ENCODE measurements at places on chromosomes 5 and 9. TPM values are rescaled to one million over a fixed set of nuclear protein-coding genes. Genes with fewer than 3 reads are reported as not detected.

The AK1 gene
- 57.7 TPM for total RNA-seq

The SEMA6A gene
- total RNA-seq: 0.12 TPM

The SLC22A5 gene
- 4.0 TPM for total RNA-seq

The C1QTNF2 gene
- total RNA-seq: 4.8 TPM

The TMEM252 gene
- total RNA-seq: not detected

- no peak for DNase-seq
These were observed 43.3 kb upstream of the SLCO6A1 start for GRCh38 chr5:102542057-102542456.

GRCh38 chr5:126015235-126016181, 407.7 kb upstream of the GRAMD2B start:
- peak; percentile 81 for DNase-seq

GRCh38 chr5:135667673-135668072, 88.9 kb upstream of the CXCL14 start:
- DNase-seq: no peak

- DNase-seq: no peak
These were observed 27.1 kb downstream of the CDH9 start for GRCh38 chr5:27011274-27011673.

DNA sequence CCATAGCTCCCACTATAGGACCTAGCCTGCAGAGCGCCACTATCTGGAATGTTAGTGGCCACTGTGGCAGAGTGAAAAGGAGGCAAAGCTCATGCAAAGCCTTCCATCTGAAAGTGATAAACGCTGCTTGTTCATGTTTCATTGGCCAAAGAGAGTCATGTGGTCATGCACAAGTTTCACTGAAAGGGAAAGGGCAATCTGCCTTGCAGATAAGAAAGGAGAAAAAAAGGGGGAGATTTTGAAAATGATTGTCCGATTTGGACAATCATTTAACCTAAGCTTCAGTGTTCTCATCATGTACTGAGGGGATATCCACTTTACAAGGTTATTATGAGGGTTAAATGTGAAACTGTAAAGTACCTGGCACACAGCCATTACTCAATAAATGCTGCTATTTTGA, 9.0 kb upstream of the MOB3B start:
- DNase-seq: no peak

- no peak for DNase-seq
These were observed 130.5 kb upstream of the GPR151 start for GRCh38 chr5:146646441-146646840.

DNA sequence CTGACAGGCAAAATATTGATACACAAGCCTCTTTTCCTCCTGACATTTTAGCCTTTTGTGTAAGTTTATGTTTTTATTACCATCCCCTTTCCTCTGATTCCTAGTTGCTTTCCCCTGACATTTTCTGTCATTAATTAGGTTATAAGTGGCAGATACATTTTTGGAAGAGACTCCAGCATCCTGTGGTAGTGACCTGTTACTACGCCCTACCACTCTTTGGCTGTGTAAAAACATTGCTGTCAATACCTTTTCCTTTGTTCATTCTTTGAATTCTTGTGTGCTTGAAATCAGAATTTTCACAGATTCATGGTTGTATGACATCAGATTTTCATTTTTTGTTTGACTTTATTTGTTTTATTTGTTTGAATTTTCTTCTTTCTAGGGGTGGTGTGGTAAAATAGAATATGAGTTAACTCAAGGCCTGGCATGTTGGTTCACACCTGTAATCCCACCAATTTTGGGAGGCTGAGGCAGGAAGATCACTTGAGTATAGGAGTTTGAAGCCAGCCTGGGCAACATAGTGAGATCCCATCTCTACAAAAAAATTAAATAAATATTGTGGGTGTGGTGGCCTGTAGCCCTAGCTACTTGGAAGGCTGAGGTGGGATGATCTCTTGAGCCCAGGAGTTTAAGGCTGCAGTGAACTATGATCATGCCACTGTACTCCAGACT, 43.4 kb downstream of the UBE2R2 start:
- no peak for DNase-seq

- DNase-seq: peak; percentile 69
These were observed 6.3 kb downstream of the CRHBP start for GRCh38 chr5:76958991-76959767.

DNA sequence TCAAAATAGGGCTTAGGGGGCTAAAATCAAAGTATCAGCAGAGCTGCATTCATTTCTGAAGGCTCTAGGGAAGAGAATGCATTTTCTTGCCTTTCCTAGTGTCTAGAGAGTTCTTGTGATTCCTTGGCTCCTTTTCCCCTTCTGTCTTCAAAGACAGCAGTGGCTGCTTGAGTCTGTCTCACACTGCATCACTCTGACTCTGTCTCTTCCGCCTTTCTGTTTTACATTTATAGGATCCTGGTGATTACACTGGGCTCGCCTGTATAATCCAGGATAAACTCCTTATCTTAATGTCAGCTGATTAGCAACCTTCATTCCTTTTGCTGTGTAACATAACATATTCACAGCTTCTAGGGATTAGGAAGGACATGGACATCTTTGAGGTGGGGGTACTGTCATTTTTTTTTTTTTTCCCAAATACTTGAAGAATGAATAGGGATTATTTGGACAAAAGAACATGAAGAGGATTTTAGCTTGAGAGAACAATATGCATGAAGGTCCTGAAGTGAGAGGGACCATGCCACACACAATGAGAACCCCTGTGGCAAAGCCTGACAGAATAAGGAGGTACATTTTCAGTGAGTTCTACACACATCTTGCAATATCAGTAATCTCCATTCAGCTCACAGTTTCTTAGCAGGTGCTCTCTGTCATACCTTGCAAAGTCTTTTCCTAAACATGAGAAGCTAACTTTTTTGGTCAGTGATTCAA, 267.6 kb downstream of the FAM170A start:
- no peak for DNase-seq

DNA sequence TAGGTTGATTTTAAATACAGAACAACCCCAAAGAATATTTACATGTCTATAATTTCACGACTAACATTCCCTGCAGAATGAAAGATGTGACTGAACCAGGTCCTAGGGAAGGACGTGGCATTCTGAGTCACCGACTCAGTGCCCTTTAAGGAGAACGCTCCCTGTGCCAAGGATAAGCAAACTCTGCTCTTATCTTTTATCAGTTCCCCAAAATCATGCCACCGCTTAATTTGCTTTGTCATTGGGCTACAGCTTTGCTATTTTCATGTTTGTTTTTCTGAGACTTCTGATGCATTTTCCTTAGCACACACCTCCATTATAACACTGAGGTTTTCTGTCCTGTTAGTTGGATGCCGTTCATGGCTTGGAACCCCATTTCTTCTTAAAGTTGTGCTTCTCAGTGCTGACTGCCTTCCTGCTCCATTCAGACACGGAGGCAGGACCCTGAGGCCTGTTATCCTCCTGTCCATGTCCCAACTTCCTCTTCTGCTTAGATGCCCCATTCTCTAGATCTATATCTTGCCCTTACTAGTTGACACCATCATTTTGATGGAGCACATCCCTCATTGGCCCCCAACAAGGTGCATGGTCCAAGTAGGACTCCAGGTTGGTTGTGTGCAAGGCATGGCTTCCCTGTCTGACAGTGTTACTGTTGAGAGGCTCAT, 11.2 kb upstream of the SEMA4D start:
- no peak for DNase-seq

DNA sequence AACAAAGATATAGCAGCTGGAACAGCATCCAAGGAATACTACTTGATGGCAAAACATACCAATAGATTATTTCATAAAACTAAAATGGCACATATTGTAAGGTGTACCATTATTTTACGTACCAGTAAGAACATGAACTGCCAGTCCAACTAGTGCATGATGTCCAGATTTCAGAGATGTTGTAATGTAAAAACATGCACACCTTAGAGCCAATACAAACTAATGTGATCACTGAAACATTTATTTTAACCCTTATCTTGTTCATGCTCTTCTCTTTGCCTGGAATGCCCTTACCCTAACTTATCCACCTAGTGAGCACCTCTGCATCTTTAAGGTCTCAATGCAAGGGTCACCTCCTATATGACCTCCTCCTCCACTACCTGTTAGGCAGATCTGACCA, 172.0 kb downstream of the GLIS3 start:
- no peak for DNase-seq

DNA sequence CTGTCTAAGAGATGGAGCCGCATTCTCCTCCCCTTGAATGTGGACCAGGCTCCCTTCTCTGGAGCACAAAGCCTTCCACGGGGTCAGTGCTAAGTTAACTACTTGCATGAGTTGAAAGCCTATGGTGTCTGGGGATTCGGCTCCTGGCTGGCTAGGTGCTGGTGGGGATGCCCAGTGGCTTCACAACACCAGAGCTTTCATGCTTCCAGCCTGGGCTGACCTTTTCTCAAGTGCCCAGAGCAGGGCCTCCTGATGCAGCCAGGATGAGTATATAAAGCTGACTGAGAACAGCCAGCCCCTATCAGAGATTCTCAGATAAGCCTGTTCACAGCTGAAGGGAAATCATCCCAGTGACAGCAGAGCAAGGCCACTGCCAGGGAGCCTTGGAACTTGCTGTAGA, 11.8 kb downstream of the GALNT12 start:
- DNase-seq: no peak

DNA sequence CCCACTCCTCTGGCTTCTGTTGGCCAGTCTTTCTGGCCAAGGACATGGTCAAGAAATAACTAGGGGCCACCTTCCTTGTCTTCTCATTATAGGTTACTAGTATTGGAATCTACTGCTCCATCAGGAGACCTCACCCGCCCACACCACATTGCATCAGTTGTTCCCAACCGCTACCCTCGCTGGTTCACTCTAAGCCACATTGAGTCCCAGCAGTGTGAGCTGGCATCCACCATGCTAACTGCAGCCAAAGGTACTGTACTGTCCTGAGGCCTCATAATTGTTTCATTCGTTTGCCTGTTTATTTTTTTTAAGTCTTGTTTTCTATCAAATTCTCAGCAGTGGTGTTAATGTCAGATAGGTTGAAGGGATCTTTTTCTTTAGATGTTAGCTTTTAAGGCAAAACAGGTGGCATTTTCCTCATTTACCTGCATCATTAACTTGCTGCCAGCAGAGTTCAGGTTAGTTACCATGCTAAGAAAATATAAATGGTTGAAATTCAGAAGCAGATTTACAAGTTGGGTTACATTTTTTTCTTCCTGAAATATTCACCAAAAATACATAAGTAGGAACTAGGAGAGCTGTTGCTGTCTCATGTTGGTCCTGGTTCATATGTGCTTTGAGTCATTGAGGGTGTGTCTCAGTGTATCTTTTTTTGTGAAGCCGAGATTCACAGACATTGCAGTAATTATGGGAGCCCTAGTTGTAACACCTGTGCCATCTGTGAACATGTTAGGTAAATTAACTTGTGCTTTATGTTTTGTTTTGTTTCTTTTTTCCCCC, 206.9 kb downstream of the ZSWIM6 start:
- no peak for DNase-seq

GRCh38 chr9:506281-506680, 291.6 kb downstream of the DOCK8 start:
- DNase-seq: no peak

- DNase-seq: no peak
These were observed 141.0 kb downstream of the LHFPL2 start for GRCh38 chr5:78507531-78507930.

DNA sequence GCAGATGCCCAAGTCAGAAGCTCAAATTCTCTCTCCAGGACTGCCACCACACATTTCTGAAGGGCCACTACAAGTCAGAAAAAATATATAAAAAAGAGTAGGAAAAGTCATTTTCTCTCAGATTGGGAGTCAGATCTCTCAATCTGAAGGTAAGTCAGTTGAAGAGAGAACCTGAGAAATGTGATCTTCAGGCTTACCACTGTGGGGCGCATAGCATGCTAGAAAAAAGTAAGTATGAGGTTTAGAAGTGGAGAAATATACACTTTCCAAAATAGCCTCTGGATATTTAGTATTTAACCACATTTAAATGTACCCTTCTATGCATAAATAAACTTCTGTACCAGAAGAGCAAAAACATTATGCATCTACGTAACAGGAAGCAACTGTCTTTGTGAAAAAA, 800.7 kb upstream of the CTNND2 start:
- DNase-seq: peak; percentile 7

- no peak for DNase-seq
These were observed 177.4 kb downstream of the SEC61B start for GRCh38 chr9:99399474-99399873.

- no peak for DNase-seq
These were observed 7.4 kb downstream of the EEIG1 start for GRCh38 chr9:127973169-127974000.

DNA sequence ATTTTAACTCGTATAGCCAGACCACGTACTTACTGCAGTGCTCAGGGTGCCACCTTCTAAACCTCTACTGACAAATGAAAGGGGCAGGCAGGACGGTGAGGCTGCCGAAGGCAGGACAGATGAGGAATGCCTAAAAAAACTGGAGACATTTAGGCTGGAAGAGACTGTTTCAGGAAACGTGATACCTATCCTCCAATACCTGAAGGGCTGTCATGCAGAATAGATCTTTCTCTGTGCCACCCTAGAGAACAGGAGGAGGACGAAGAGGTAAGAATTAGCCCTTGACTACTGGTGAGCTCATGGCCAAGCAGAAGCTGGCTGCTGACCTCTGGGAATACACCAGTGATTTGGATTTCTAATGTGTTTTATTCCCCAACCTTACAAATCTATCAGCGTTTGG, 139.4 kb downstream of the EFNA5 start:
- DNase-seq: no peak

GRCh38 chr9:96854651-96855273, 448 bp upstream of the ZNF782 start:
- no peak for DNase-seq

GRCh38 chr9:83937861-83938455, 16.7 kb upstream of the KIF27 start:
- DNase-seq: peak; percentile 51

GRCh38 chr5:168883281-168883741, 304.1 kb upstream of the PANK3 start:
- DNase-seq: no peak

DNA sequence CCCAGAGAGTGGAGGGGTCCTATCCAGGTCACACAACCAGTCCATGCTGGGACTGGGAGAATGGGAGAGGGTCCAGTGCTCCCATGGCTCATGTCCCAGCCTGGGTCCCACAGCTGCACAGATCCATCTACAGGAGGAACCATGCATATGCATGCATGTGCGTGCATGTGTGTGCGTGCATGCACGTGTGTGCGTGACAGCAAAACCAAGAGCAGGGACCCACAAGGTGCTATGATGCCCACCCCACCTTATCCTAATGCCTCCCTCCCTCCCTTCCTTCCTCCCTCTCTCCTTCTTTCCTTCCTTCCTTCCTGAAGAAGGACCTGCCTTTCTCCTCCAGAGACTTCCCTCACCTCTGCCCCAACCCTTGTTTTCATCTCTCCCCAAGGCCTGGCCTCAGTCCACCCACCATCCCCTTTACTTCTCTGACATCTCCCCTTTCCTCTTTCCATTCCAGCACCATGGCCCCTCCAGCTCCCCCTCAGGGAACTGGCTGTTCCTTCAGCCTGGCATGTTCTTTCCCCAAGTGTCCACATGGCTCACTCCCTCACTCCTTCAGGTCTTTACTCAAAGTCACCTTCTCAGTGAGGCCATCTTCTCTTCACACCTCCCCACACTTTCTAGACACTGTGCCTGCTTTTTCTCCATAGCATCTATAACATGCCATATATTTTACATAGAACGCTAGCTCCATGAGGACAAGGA, 21.8 kb downstream of the AQP7 start:
- no peak for DNase-seq
